ENCODE measurements at places on chromosomes 5 and 9.
A peak's percentile ranks its signal among the peaks of the same experiment; 100 is the strongest.

GRCh38 chr5:38423276-38424147, 132.9 kb downstream of the LIFR start:
- DNase-seq = peak; percentile 69

- DNase-seq = no peak
These were observed 25.7 kb upstream of the DAB2 start for GRCh38 chr5:39450487-39450886.

- peak; percentile 68 for DNase-seq
These were observed 375.6 kb upstream of the CLINT1 start for GRCh38 chr5:158234323-158235158.

DNA sequence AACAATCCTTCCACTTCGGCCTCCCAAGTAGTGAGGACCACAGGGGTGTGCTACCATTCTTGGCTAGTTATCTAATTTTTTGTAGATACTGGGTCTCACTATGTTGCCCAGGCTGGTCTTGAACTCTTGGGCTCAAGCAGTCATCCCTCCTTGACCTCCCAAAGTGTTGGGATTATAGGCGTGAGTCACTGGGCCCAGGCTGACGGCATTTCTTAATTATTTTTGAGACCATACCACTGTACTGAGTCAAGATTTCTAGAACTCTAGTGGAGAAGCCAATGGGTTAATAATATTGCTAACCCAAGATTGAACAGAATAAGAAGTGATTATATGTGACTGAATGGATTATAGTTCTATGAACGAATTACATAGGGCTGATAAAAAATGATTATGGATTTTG, 66.7 kb downstream of the TARS1 start:
- DNase-seq = peak; percentile 8

GRCh38 chr9:105413525-105413924, 34.3 kb upstream of the FSD1L start:
- peak; percentile 45 for DNase-seq
